ENCODE measurements at places on chromosomes 16 and 17.

- no peaks in the 10 kb centered on the region for H3K27me3 ChIP-seq
- H3K27ac ChIP-seq, result no peak overlapping the region
- no peaks in the 10 kb centered on the region for H3K36me3 ChIP-seq
- no peaks in the 10 kb centered on the region for H3K4me1 ChIP-seq
Observed at GRCh38 chr17:58932956-58933355, 173.7 kb downstream of the TRIM37 start.

DNA sequence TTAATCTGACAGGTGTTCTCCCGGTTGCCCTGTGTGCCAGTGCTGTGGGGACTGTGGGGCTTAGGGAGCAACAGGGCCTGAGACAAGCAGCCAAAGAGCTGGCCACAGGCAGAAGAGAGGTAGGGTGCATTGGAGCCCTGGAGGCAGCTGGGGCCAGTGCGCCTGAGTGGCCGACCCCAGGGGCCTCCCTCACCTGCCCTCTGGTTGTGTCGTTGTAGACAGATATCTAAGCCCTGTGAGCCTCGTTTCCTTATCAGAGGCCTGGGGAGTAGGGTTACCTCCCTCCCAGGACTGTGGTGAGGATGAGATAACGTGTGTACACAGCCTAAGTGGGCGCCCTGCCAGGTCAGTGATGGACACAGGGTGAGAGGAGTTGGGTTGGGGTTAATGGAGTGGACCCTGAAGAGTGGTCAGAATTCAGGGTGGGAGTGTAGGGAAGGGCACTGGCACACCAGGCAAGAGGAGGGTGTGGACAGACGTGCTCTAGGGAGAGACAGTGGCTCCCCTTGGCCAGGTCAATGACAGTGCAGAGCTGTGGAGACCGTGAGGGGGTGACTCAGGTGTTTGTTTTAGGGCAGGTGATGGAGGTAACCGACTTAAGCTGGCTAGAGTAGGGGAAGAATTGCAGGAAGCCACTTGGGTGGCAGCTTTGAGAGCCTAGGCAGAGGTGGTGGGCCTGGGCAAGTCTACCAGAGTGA, 3.4 kb downstream of the NARF start:
- H3K4me3 ChIP-seq, result no peak overlapping the region
- H3K4me1 ChIP-seq, result peaks cover 61% of the 10 kb centered on the region
- no peak overlapping the region for H3K27ac ChIP-seq
- H3K27me3 ChIP-seq, result no peaks in the 10 kb centered on the region

- no peak overlapping the region for H3K27ac ChIP-seq
- no peaks in the 10 kb centered on the region for H3K36me3 ChIP-seq
- no peaks in the 10 kb centered on the region for H3K4me1 ChIP-seq
- H3K4me3 ChIP-seq, result no peak overlapping the region
- no peaks in the 10 kb centered on the region for H3K27me3 ChIP-seq
- DNase-seq, result no peak
Observed at GRCh38 chr16:87502308-87502969, 9.6 kb upstream of the ZCCHC14 start.

GRCh38 chr17:3643889-3644349, 7.4 kb downstream of the CTNS start:
- no peak overlapping the region for H3K27ac ChIP-seq
- no peaks in the 10 kb centered on the region for H3K4me1 ChIP-seq
- DNase-seq, result no peak
- no peaks in the 10 kb centered on the region for H3K27me3 ChIP-seq
- no peak overlapping the region for H3K4me3 ChIP-seq
- no peaks in the 10 kb centered on the region for H3K36me3 ChIP-seq

- no peak overlapping the region for H3K27ac ChIP-seq
- H3K4me1 ChIP-seq, result no peaks in the 10 kb centered on the region
- no peaks in the 10 kb centered on the region for H3K36me3 ChIP-seq
- H3K4me3 ChIP-seq, result no peak overlapping the region
- H3K27me3 ChIP-seq, result no peaks in the 10 kb centered on the region
- DNase-seq, result no peak
Observed at GRCh38 chr17:21387616-21388015, 11.5 kb downstream of the KCNJ12 start.

DNA sequence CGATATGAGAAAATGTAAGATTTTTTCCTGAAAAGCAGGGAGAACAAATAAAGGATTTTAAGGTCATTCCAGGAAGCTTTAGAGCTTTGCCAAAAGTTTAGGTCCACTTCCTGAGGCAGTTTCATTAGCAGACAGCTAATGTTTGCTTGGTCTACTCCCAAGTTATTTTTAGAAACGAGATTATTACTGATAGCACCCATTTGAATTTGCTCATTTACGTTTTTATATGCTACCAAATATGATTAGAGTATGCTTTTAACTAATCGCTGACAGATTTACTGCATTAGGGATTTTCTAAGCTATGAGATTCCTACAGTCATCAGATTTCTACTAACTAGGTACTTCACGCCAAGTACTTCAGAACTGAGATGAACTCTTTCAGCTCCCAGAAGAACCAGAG, 98.1 kb downstream of the WNT3 start:
- H3K36me3 ChIP-seq, result peaks cover 32% of the 10 kb centered on the region
- H3K27me3 ChIP-seq, result no peaks in the 10 kb centered on the region
- H3K4me3 ChIP-seq, result no peak overlapping the region
- no peak overlapping the region for H3K27ac ChIP-seq
- no peaks in the 10 kb centered on the region for H3K4me1 ChIP-seq

DNA sequence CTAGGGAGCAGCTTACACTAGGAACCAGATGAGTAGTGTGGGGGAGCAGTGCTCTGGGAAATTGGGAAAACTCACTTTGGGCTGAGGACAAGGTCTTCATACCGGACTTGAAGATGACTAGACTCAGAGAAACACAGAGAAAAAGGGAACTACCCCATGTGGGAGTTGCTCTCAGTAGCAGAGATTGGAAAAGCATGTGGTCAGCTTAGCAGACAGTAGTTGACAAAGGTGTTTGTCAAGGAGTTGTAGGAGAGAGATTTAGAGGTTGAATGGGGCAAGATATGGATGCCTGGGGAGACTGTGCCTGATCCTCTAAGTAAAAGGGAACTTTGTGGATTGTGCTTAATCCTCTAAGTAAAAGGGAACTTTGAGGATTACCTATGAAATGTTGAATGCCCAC, 194.5 kb upstream of the COX10 start:
- H3K4me1 ChIP-seq, result no peaks in the 10 kb centered on the region
- H3K27ac ChIP-seq, result no peak overlapping the region
- H3K4me3 ChIP-seq, result no peak overlapping the region
- DNase-seq, result no peak
- H3K27me3 ChIP-seq, result no peaks in the 10 kb centered on the region

DNA sequence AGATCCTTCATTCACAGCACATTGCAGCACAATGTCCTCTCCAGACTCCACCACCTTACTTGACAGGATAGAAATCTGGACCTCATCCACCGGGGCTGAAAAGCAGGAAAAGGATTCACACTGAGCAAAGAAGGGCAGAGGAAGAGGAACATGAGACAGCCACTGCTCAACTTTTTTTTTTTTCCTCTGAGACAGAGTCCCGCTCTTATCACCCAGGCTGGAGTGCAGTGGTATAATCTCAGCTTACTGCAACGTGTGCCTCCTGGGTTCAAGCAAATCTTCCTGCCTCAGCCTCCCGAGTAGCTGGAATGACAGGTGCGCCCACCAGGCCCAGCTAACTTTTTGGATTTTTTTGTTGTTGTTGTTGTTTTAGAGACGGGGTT, 34.4 kb downstream of the PECAM1 start:
- H3K4me1 ChIP-seq, result no peaks in the 10 kb centered on the region
- no peak overlapping the region for H3K4me3 ChIP-seq
- no peaks in the 10 kb centered on the region for H3K27me3 ChIP-seq

All from esophagus squamous epithelium (tissue), 5 donors.